ENCODE measurements at places on chromosomes 2 and 18. TPM values are rescaled to one million over a fixed set of nuclear protein-coding genes. Genes with fewer than 3 reads are reported as not detected.
A peak's percentile ranks its signal among the peaks of the same experiment; 100 is the strongest.

DNA sequence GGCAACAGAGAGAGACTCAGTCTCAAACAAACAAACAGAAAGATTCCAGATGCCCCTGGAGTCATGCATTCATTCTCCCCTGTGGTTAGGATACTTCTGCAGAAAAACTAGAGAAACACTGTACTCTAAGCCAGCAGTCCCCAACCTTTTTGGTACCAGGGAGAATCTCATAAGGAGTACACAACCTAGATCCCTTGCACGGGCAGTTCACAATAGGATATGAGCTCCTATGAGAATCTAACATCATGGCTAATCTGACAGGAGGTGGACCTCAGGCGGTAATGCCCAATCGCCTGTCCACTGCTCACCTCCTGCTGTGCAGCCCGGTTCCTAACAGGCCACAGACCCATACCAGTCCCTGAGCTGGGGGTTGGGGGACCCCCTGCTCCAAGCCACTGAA lies 18.3 kb downstream of the PSME4 start:
- no peak overlapping the region for H3K4me3 ChIP-seq
- DNase-seq, result no peak
- H3K27me3 ChIP-seq, result no peaks in the 10 kb centered on the region
- no peak overlapping the region for H3K27ac ChIP-seq
- H3K36me3 ChIP-seq, result peaks cover 4% of the 10 kb centered on the region

GRCh38 chr2:102112692-102113665 lies 29.6 kb upstream of the IL1R1 start:
- H3K27ac ChIP-seq, result no peak overlapping the region
- no peaks in the 10 kb centered on the region for H3K27me3 ChIP-seq
- DNase-seq, result no peak
- H3K36me3 ChIP-seq, result no peaks in the 10 kb centered on the region
- H3K4me1 ChIP-seq, result peaks cover 15% of the 10 kb centered on the region

- H3K27me3 ChIP-seq, result no peaks in the 10 kb centered on the region
- H3K4me3 ChIP-seq, result no peak overlapping the region
- DNase-seq, result no peak
- no peaks in the 10 kb centered on the region for H3K4me1 ChIP-seq
- no peak overlapping the region for H3K27ac ChIP-seq
- no peaks in the 10 kb centered on the region for H3K36me3 ChIP-seq
Measured at GRCh38 chr2:165055082-165055851, 99.9 kb upstream of the SLC38A11 start.

DNA sequence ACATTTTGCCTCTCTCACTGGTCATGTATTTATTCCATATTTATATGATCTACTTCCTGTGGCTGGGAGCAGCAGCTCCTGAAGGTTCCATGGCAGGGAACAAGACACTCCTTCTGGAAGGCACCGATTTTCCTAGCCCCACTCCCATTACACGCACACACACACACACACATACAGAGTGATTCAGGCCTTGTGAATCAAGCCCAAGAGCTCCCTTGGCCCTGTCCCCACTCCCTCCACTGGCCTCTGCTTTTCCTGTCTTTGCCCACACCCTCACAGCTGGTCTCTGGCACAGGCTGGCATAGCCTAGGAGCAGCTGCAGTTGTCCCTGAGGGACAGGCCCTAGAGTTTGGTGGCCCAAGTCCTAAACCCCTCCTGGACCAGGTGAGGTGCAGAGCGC lies 201.7 kb downstream of the NAPG start:
- H3K4me3 ChIP-seq, result no peak overlapping the region
- no peaks in the 10 kb centered on the region for H3K4me1 ChIP-seq
- no peak overlapping the region for H3K27ac ChIP-seq
- H3K36me3 ChIP-seq, result no peaks in the 10 kb centered on the region

GRCh38 chr2:46841621-46842020 lies 74.0 kb downstream of the MCFD2 start:
- H3K27me3 ChIP-seq, result no peaks in the 10 kb centered on the region
- no peak for DNase-seq
- H3K36me3 ChIP-seq, result no peaks in the 10 kb centered on the region
- peaks cover 5% of the 10 kb centered on the region for H3K4me1 ChIP-seq

GRCh38 chr18:46421973-46422551 lies 235.0 kb downstream of the LOXHD1 start:
- no peaks in the 10 kb centered on the region for H3K36me3 ChIP-seq
- H3K4me3 ChIP-seq, result no peak overlapping the region
- peaks cover 3% of the 10 kb centered on the region for H3K4me1 ChIP-seq
- H3K27ac ChIP-seq, result no peak overlapping the region
- DNase-seq, result no peak

DNA sequence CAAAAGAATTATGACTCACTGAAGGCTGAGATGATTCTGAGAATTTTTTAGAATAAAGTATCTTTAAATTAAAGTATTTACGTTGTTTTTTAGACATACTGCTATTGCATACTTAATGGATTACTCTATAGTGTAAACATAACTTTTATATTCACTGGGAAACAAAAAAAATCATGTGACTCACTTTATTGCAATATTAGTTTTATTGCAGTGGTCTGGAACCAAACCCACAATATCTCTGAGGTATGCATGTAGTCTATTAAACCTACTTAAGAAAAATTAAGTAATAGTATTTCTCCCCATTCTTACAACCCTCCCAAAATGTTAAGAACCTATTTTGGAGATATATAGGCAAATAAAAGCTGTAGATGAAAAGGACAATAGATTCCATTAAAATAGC lies 142.9 kb upstream of the ZNF521 start:
- H3K27ac ChIP-seq, result no peak overlapping the region
- H3K4me1 ChIP-seq, result no peaks in the 10 kb centered on the region
- DNase-seq, result no peak
- H3K36me3 ChIP-seq, result no peaks in the 10 kb centered on the region

GRCh38 chr2:149089068-149089467 lies 50.6 kb downstream of the LYPD6B start:
- H3K27ac ChIP-seq, result no peak overlapping the region
- H3K4me1 ChIP-seq, result peaks cover 17% of the 10 kb centered on the region
- no peaks in the 10 kb centered on the region for H3K36me3 ChIP-seq
- no peaks in the 10 kb centered on the region for H3K27me3 ChIP-seq

- H3K4me1 ChIP-seq, result no peaks in the 10 kb centered on the region
- H3K36me3 ChIP-seq, result no peaks in the 10 kb centered on the region
- H3K27ac ChIP-seq, result no peak overlapping the region
- no peaks in the 10 kb centered on the region for H3K27me3 ChIP-seq
- no peak for DNase-seq
- no peak overlapping the region for H3K4me3 ChIP-seq
Measured at GRCh38 chr2:13819896-13820295, 812.6 kb upstream of the LRATD1 start.

GRCh38 chr18:67864677-67865340 lies 348.3 kb upstream of the DSEL start:
- no peak for DNase-seq
- no peaks in the 10 kb centered on the region for H3K27me3 ChIP-seq
- H3K36me3 ChIP-seq, result no peaks in the 10 kb centered on the region
- no peak overlapping the region for H3K27ac ChIP-seq

DNA sequence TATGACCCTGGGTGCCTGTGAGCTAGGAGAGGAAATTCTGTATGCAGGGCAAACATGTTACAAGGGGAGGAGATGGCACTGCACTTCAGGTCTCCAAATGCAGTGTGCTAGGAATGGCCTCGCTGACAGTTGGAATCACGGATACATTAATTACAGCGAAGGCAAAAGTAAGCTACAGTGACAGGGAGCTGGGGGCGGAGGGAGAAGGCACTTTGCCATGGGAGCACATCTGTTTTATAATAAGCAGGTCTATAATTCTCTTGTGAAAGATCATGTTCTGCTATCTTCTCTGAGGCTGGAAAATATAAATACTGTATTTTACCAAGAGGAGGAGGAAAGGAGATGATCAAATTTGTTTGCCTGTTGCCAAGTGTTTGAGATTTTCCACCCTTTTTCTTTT lies 56.3 kb upstream of the FZD5 start:
- no peak overlapping the region for H3K27ac ChIP-seq
- no peak overlapping the region for H3K4me3 ChIP-seq
- no peaks in the 10 kb centered on the region for H3K36me3 ChIP-seq
- DNase-seq, result no peak

CNTNAP5 gene
- not detected for total RNA-seq

GRCh38 chr2:72985891-72986683 lies 68.8 kb downstream of the EMX1 start:
- no peaks in the 10 kb centered on the region for H3K36me3 ChIP-seq
- no peak for DNase-seq
- H3K27ac ChIP-seq, result no peak overlapping the region
- H3K27me3 ChIP-seq, result no peaks in the 10 kb centered on the region

ADCYAP1 gene
- total RNA-seq, result 1.3 TPM

FAM161A gene
- total RNA-seq, result 13.8 TPM

PLEK gene
- total RNA-seq, result 16.2 TPM

- H3K4me3 ChIP-seq, result no peak overlapping the region
- H3K4me1 ChIP-seq, result no peaks in the 10 kb centered on the region
- H3K36me3 ChIP-seq, result peaks cover 13% of the 10 kb centered on the region
- H3K27ac ChIP-seq, result no peak overlapping the region
- no peaks in the 10 kb centered on the region for H3K27me3 ChIP-seq
- DNase-seq, result no peak
Measured at GRCh38 chr2:55309446-55309845, 40.4 kb upstream of the MTIF2 start.

DNA sequence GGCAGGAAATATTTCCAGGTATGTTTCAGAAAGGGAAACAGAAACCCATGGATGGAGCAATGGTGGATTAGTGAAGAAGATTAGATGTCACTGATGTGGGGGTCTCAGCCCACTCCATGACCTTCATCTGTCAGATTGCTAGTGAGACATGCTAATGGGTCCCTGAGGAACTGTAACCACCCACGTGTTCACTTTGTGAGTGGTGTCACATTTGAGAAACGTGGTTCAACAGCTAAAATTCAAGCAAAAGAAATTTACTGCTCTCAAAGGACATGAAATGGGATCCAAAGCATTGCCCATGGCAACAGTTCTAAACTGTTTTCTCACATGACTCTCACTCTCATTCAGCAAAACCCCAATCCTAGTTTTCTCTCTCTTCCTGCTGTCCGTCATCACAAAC lies 776.1 kb downstream of the ERBB4 start:
- no peak overlapping the region for H3K4me3 ChIP-seq
- no peaks in the 10 kb centered on the region for H3K36me3 ChIP-seq
- H3K4me1 ChIP-seq, result peaks cover 17% of the 10 kb centered on the region
- H3K27ac ChIP-seq, result no peak overlapping the region
- no peak for DNase-seq

- no peaks in the 10 kb centered on the region for H3K36me3 ChIP-seq
- H3K27me3 ChIP-seq, result no peaks in the 10 kb centered on the region
- DNase-seq, result no peak
- H3K27ac ChIP-seq, result no peak overlapping the region
- no peaks in the 10 kb centered on the region for H3K4me1 ChIP-seq
Measured at GRCh38 chr2:112156152-112156986, 18.2 kb downstream of the FBLN7 start.

- peak; percentile 45 for DNase-seq
- no peaks in the 10 kb centered on the region for H3K36me3 ChIP-seq
- H3K4me1 ChIP-seq, result peaks cover 5% of the 10 kb centered on the region
- no peak overlapping the region for H3K27ac ChIP-seq
- H3K4me3 ChIP-seq, result peak overlapping the region; percentile 57
Measured at GRCh38 chr2:199979832-199980628, 24.6 kb downstream of the MAIP1 start.

CD226 gene
- total RNA-seq, result 3.7 TPM

- peaks cover 38% of the 10 kb centered on the region for H3K4me1 ChIP-seq
- no peak for DNase-seq
- no peaks in the 10 kb centered on the region for H3K27me3 ChIP-seq
- peak overlapping the region; percentile 54 for H3K27ac ChIP-seq
- H3K36me3 ChIP-seq, result no peaks in the 10 kb centered on the region
- no peak overlapping the region for H3K4me3 ChIP-seq
Measured at GRCh38 chr2:40418614-40419363, 33.1 kb downstream of the SLC8A1 start.

DNA sequence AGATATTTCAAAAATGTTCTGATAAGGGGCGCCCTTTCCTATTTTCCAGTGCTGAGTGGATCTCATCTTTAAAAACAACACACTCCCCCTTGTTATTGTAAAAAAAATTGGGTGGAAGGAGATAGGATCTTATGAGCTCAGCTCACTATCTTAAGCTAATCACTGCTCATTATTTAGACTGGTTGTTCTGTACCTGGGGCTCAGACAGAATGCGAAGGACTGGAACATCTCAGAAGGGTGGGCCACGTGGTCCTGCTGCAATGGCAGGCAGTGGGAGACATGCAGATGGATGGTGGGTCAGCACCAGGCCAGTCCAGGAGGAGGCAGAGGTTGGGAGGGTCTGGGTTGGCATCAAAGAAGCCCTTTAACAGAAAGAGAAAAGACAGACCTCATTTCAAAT lies 48.3 kb upstream of the GPR155 start:
- no peak for DNase-seq
- no peaks in the 10 kb centered on the region for H3K36me3 ChIP-seq
- H3K27me3 ChIP-seq, result no peaks in the 10 kb centered on the region
- H3K27ac ChIP-seq, result no peak overlapping the region

SLC1A4 gene
- total RNA-seq, result 24.2 TPM

DNA sequence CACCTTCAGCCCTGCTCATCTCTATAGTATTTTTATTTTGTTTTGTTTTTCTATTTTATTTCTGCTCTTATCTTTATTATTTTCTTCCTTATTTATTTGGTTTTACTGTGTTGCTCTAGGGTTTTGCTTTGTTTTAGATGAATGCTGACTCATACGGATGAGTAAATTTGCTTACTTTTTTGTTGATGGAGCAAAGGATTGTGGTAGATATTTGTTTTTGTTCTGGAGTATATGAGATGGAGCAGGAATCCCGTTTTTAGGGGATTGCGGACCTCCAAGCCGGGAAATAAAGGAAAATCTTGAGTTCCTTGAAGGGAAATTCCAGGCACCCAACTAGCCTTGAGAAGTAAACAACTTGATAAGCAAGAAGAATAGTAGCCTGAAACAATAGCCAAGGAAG lies 15.3 kb upstream of the COLEC12 start:
- no peaks in the 10 kb centered on the region for H3K27me3 ChIP-seq
- no peaks in the 10 kb centered on the region for H3K36me3 ChIP-seq
- peaks cover 14% of the 10 kb centered on the region for H3K4me1 ChIP-seq
- DNase-seq, result no peak

B3GNT7 gene
- total RNA-seq, result 11.4 TPM

GRCh38 chr18:43648002-43648401 lies 370.7 kb upstream of the SYT4 start:
- no peaks in the 10 kb centered on the region for H3K4me1 ChIP-seq
- H3K4me3 ChIP-seq, result no peak overlapping the region
- no peaks in the 10 kb centered on the region for H3K27me3 ChIP-seq
- no peak overlapping the region for H3K27ac ChIP-seq

TBR1 gene
- total RNA-seq, result not detected

- H3K36me3 ChIP-seq, result no peaks in the 10 kb centered on the region
- peaks cover 73% of the 10 kb centered on the region for H3K4me1 ChIP-seq
- H3K27me3 ChIP-seq, result no peaks in the 10 kb centered on the region
- peak overlapping the region; percentile 83 for H3K27ac ChIP-seq
Measured at GRCh38 chr2:39435741-39436591, 1.1 kb downstream of the MAP4K3 start.
